ENCODE measurements at places on chromosomes 12 and 14.

GRCh38 chr14:93032421-93032936, 83.2 kb downstream of the ITPK1 start:
- peak; percentile 26 for DNase-seq

DNA sequence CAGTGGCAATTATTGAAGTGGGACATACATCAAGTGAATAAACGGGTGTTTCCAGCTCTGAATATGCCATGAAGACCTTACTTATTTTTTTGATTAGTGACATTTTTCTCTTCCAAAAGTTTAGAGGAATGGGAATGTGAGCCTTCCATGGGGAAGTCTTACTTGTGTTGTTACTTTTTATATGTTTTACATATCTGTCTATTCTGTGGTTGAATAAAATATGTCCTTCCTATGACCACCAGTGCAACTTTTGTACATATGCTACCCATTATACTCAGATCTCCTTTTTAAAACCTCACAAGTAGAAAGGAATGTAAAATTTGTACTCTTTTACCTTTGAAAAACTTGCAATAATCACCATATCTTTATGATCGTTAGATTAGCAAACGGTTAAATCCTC, 132.7 kb downstream of the MSRB3 start:
- no peak for DNase-seq

DNA sequence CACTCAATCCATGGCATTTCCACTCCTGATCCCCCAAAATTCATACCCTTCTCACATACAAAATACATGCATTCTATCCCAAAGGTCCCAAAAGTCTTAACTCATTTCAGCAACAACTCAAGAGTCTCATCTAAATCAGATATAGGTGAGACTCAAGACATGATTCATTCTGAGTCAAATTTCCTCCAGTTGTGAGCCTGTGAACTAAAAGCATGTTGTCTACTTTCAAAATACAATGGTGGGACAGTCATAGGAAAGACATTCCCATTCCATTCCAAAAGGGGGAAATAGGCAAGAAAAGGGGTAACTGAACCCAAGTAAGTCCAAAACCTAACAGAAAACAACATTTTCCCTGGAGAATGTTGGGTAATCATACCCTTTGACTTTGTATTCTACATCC, 103.3 kb downstream of the C12orf75 start:
- DNase-seq: no peak

- DNase-seq: no peak
Observed at GRCh38 chr12:61758661-61759060, 501.5 kb upstream of the USP15 start.

- DNase-seq: no peak
Observed at GRCh38 chr12:115444346-115444745, 760.4 kb upstream of the TBX3 start.

DNA sequence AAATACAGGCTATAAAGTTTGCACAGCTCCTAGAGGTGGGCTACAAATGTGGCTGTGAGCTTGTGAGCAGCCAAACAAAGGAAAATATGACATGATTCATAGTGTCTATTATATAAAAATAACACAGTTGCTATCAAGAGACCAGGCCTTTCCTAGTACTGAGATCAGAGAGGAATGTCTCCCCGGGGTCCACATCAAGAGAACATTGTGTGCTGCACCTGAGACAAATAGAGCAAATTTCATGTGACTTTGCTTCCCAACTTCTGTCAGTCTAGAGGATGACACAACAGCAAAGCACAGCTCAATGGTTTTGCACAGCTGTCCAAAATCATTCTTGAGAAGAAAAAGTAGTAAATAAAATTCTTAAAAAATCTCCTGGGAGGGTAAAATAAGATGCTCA, 297.5 kb upstream of the PRKD1 start:
- no peak for DNase-seq

Data from SW 1271 (cell line).